Left ventricle myocardium inferior (tissue), 1 donor: ENCODE measurements at places on chromosomes 6 and 20. TPM values are rescaled to one million over a fixed set of nuclear protein-coding genes. Genes with fewer than 3 reads are reported as not detected.

DNA sequence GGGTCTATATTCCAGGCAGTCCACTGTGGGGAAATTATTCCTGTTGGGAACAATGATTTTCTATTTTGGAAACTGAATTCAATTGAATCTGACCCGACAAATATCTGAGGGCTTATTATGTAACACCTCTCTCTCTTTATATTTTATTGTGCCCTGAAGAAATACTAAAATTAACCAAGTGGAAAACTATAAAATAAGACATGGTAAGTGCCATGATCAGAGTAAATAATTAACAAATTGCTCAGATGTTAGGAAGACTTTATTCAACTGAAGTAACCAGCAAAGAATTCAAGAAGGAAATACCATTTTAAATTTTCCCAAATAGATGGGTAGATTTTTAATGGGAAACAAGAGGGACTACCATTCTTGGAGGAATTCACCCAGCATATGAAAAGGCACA, 632.9 kb downstream of the MAFB start:
- DNase-seq = no peak

GRCh38 chr6:64217721-64218620, 582.4 kb downstream of the PHF3 start:
- DNase-seq = no peak

SPDEF gene
- total RNA-seq = 0.11 TPM

SLC22A2 gene
- not detected for total RNA-seq

- no peak for DNase-seq
Observed at GRCh38 chr20:63320041-63320511, 27.1 kb downstream of the COL20A1 start.

GRCh38 chr6:148620579-148621298, 126.1 kb upstream of the UST start:
- no peak for DNase-seq

GRCh38 chr6:41051873-41052272, 1.1 kb upstream of the APOBEC2 start:
- DNase-seq = no peak

DNA sequence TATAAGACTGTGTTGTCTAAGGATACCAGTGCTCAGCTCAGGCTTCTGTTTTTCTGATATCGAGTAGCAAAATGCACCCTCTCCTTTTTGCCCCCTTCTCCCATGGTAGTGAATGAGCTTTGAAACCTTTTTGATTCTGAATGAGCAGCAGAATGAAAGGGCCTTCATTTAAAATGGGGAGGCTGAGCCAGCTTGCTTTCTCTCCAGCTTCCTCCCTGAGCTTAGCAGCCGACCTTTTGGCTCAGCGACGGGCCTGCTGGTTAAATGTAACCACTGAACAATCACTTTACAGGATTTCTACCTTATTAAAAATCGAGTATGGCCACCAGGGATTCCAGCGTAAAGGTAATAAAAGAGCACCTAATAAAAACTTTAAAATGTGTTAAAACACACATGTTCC, 133.7 kb upstream of the SPACA1 start:
- DNase-seq = no peak

DNA sequence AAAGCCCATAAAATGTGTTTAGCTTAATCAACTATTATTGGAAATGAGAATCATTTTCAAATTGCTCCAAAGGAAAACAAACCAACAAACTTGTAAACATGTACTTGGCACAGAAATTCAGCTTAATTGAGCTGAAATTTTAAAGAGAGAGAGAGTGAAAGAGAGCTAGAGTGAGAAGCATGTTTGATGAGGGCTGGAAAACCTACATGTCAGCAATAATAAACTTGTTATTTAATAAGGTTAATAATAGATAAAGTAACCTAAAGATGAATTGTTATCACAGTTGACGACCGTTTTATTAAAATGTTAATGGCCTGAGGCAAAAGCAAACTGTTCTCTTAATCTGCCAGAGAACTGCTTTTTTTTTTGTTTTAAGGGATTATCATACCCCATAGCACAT, 496.1 kb downstream of the RNF144B start:
- DNase-seq = no peak

DNA sequence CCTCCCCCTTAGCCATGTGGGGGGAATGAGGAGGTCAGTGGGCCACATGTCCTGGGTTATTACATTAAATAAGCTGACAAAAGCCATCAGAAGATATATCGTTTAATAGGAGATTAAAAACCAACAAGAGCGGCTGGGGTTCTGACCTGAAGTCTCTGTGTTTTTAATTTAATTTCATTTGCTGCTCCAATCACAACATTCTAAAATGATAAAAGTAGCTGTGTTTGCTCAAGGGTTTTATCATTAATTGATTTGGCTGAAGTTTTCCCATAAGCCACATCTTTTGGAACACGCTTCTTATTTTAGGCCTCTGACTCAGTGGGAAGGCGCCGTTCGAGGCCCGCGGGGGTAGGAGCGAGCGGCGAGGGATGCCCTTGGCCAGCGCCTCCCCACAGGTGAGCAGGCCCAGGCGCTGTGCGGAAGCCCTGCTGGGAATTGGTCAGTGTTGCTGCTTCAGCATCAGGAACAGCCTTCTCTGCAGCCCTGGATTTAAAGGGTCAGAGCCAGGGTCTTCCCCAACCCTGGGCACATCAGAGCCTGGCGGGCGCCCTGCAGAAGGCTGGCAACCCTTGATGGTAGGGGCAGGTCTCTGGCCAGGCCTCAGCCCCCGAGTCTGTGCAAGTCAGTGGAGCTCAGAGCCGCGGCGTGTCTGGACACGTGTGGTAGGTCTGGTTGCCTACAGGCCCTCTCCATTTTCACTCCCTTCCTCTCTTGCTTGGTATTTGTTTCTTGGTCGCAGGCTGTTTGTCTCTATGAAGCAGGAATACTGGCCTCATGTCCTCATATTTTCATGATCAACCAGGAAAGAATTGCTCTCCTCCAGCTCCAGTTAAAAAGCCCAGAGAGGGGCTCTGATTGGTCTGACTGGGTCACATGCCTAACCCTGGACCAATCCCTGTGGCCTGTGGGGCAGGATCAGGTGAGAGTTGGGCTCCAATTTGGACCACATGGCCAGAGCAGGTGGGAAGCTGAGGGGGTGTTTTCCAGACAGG, 30.9 kb upstream of the MLN start:
- no peak for DNase-seq

- no peak for DNase-seq
Observed at GRCh38 chr20:25992146-25992545, 295.5 kb upstream of the ZNF337 start.

ASIP gene
- total RNA-seq = 32.6 TPM

DNA sequence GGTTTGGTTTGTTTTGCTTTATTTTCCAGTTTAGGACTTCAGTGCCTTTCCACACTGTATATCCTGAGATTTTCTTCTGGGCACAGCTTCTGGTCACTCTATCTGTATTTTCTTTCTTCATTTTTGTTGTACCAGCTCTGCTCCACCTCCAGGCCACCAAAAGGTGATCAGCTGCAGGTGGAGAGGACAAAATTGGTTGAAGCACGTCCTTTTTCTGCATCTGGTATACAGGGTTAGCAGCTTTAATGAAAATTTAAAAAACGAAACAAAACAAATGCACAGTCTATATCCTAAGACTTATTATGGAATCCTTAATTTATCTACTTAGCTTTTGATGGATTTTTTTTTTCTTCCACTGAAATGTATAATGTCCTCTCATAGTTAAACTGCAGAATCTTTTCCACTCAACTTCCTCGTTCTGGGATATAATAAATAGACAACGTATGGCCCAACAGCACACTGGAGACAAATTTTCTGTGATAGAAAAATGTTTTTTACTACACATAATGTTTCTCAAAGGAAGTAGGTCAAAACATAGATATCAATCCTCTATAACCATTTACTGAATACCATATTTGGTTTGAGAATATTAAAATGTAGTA, 10.7 kb upstream of the SOBP start:
- DNase-seq = no peak

DNA sequence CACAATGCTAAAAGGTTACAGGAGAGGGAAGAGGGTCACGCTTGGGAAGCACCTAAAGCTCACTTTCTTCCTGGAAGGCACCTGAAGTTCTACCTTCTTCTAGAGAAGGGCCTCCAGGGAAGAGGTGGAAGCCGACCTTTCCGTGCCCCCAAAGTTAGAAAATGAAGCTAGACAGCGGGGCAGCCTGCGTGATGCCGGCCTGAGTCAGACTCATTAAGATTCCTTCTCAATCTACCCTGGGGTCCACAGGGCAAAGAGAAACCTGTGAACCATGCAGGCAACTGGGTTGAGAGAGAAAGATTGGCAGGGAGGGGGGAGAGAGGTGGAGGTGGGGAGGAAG, 54.8 kb upstream of the CCDC167 start:
- no peak for DNase-seq

DNA sequence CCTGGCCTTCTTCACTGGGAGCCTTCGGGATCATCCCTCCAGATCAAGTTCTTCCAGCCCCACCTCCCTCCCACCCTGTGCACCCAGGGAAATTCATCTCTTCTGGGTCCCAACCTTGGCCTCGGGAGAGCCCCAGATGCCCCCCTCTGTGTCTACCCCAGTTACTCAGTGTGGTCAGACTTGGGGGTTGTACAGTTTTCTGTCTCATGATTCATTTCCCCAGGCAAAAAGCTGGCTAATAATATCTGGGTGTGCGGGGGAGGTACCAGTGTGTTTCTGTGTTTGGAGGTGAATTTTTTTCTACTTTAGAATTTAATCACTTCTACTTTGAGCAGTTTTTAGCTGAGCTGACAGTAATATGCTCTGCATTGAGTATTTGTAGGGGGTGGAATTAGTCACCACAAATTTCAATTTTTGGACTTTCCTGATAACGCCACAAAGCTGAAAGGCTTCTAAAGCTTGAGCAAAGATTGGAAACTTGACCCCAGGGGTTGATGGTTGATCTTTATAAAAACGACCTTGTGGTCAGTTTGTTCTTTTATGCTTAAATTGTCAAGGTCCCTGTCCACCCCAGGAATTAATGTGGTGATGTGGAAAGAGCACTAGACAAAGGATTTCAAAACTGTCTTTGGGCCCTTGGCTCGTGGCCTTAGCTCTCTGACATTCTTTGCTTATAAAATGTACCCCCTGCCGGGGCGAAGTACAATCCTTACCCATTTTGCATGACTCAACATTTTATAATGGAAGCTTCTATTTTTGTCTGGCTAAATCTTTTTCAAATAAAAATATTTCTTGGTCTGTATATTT, 284.7 kb upstream of the TAB2 start:
- no peak for DNase-seq

- DNase-seq = no peak
Observed at GRCh38 chr6:124008000-124008987, 204.6 kb downstream of the NKAIN2 start.
